ENCODE measurements at places on chromosomes 2 and 18.

DNA sequence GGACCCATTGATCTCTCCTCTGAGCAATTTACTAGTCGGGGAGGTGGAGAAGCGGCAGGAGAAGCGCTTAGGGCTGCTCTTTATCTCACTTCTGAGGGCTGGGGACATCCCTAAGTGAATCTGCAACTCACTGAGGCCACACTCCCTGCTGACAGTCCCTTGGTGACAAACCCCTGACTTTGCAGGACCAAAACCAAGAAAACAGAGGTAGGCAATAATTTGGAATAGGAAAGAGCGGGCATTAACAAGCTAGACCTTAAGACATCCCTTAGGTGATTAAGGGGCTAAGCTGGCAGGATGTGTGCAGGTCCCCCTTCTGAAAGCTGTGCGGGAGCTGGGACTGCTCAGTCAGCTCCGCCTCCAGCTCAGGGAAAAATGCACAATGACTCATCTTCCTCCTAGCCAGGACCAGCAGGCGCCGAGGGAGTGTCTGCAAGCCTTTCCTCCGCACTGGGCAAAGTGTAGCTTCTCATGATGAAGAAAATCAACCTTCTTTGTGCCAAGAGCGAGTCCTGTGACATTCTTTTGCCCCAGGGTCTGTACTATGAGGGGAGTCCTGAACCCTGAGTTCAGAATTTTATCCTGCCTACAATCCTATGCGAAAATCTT, 63.3 kb downstream of the BOD1L2 start:
- no peak for DNase-seq

DNA sequence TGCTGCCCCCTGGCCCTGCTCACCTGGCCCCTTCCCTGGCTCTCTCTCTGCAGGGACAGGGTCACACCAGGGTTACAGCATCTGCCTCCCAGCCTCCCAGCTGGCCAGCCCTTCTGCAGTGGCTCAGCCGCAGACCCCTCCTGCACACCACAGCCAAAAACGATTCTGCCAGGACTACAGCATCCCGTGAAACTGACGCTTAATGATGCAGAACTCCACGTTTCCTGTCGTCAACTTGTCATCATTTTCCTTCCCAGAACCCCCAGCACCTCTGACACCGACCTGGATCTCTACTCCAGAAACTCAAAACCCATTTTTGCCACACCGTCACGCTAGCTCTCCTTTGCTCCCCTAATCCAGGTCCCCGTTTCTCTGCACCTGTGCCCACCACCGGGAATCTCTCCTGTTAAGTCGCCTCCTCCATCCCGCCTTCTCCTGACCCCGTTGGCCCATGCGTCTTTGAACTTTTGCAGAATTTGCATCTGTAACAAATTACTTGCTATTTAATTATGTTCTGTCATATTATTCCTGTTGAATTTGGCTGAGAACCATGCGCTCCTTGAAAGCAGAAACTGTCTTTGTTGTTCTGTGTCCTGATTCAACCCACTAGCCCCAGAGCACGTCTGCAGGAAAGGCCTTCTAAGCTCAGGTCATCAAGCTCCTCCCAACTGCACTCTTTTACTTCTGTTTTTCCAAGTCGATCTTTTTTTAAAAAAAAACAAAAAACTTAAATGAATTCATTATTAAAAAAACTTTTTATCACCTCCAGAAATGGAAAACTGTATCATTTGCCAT, 173.2 kb upstream of the COPS8 start:
- DNase-seq, result no peak

DNA sequence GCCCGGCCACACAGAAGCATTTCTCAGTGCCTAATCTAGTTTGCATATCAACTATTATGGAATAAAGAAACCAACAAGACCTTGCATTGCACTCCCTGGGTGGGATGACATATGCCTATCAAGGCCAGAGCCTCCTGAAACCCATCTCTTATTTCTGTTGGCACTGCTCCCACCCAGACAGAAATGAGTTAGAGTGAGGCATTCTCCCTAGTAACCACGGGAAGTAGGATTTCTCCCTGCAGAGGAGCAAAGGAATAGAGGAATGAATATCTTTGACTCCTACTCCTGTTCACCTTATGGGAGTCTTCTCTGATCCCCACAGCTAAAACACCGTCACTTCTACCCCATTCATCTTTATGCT, 24.2 kb upstream of the SCYGR1 start:
- DNase-seq, result no peak

- no peak for DNase-seq
These were observed 13.1 kb downstream of the ILKAP start for GRCh38 chr2:238190445-238190844.

DNA sequence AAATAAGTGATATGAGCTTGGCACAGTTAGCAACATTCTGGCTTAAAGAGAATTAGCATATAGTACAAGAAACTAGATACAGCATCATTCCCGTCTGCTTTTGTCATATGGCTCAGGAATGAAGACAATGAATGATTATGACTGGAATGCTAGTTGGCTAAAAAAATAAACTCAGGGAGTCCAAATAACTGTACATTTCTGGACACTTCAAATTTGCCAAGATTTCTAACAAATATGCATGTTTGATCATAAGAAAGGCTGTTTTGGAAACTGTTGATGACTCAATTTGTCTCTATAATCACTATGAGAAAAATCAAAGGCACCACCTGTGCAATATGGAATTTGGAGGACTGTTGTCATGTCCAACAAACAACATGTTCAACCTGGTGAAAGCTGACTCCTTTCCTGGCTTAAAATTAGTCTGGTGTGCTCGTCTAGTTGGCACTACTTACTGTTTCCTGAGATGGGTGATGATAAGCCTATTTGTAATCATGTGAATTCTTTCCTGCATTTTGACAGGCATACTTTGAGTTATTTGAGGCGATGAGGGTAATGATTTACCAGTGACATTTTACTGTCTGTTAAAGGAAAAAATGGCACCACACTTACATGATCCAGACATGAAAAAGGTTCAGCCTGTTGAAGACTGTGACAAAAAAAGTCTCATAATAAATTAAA, 133.9 kb upstream of the CDH20 start:
- DNase-seq, result no peak

DNA sequence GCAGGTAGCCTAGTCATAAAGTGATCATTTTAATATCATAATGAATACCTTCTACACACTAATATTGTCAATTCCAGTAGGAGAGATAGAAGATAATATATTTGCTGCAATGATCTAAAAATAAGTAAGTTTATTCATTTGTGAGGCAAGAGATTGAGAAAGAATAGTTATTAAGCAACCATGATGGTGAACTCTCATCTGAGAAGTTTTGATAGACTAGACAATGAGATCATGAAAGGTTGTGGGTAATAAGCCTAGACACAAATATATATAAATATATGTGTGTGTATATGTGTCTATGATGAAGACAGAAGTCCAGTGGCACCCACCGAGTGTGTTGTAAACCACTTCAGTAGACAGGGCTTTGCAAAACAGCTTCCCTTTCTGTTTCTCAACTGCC, 181.0 kb upstream of the CHST9 start:
- DNase-seq, result no peak

- DNase-seq, result no peak
These were observed 120.3 kb downstream of the INO80D start for GRCh38 chr2:205965707-205966106.

GRCh38 chr2:160380611-160381010, 113.0 kb downstream of the RBMS1 start:
- no peak for DNase-seq

DNA sequence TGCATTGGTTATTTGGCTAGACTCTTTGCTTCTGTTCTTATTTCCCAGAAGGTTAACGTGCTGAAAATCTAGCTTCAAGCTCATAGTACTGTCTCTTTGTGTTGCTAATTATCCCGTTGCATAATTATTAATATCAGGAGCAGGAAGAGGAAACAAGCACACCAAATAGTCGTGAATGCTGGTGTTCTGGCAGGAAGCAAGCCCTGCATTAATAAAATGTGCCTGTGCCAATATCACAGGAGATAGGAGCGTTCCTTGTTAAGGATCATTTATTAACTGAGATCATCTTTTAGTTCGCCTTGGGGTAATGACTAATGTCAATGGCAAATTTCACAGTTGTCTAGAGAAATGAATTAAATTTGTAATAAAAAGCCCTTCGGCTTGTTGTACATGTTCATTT, 893.0 kb upstream of the POU3F3 start:
- DNase-seq, result no peak

All from GM13976 (cell line).